Activated T-cell treated with anti-CD3 and anti-CD28 coated beads for 4 hours (primary cell): ENCODE measurements at places on chromosomes 7 and 10.

- no peak for DNase-seq
These were observed 16.1 kb downstream of the R3HCC1L start for GRCh38 chr10:98150544-98150943.

DNA sequence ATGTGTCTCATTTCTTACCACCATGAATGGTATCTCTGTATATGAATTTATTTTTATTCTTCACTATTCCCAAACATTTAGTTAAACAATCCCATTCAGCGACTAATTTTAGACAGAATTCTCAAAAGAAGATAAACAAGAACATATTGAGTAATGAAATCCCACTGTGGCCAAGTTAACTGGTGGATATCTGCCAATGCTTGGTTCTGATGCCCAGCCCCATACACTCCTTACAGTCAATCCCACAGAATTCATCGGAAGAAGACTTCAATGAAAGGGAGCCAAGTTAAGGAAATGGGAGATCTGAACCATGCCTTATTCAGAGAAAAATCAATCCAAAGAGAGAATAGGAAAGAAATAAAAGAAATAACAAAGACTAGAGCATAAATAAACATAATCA lies 518.0 kb downstream of the XPNPEP1 start:
- DNase-seq, result no peak

DNA sequence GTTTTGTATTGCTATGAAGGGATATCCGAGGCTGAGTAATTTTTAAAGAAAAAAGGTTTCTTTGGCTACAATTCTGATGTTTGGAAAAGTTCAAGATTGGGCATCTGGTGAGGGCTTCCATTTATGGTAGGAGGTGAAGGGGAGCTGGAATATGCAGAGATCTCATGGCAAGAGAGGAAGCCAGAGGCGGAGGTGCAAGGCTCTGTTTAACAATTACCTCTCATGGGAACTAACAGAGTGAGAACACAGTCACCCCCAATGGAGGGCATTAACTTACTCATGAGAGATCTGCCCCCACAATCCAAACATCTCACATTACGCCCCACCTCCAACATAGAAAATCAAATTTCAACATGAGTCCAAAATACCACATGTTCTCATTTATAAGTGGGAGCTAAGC lies 62.0 kb downstream of the AKR1D1 start:
- DNase-seq, result no peak

GRCh38 chr10:96598846-96599245 lies 12.0 kb upstream of the TM9SF3 start:
- no peak for DNase-seq

GRCh38 chr7:2799253-2799652 lies 44.9 kb downstream of the GNA12 start:
- DNase-seq, result no peak

- no peak for DNase-seq
These were observed 59.1 kb upstream of the GJD4 start for GRCh38 chr10:35545878-35546590.

- DNase-seq, result peak; percentile 25
These were observed 44.8 kb upstream of the GRID1 start for GRCh38 chr10:86411281-86411841.

- no peak for DNase-seq
These were observed 7.5 kb downstream of the MYO1G start for GRCh38 chr7:44971188-44971901.

- no peak for DNase-seq
These were observed 43.0 kb upstream of the HECTD2 start for GRCh38 chr10:91367127-91367531.

DNA sequence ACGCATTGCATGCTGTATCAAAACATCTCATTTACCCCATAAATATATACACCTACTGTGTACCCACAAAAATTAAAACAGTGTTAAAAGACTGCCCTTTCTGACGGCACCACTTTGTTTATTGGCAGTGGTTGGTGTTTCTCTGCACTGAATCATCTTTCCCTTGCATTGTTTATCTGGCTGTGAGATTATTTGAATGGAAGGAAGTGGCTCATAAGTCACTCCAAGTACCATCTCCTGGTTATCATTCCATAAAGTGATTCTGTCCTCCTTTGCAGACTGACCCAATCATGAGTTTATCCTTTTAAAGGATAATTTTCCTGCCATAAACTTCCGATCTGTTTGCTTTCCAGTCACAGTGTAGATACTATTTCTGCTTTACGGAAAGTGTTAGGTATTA lies 183.8 kb downstream of the CAMK1D start:
- no peak for DNase-seq

- DNase-seq, result no peak
These were observed 30.8 kb upstream of the VSIR start for GRCh38 chr10:71804077-71804476.

- no peak for DNase-seq
These were observed 177.6 kb downstream of the PPP1R17 start for GRCh38 chr7:31864646-31865045.

- DNase-seq, result no peak
These were observed 250.9 kb upstream of the MKLN1 start for GRCh38 chr7:131076711-131077181.

- DNase-seq, result no peak
These were observed 535.9 kb upstream of the POT1 start for GRCh38 chr7:125465527-125465926.

DNA sequence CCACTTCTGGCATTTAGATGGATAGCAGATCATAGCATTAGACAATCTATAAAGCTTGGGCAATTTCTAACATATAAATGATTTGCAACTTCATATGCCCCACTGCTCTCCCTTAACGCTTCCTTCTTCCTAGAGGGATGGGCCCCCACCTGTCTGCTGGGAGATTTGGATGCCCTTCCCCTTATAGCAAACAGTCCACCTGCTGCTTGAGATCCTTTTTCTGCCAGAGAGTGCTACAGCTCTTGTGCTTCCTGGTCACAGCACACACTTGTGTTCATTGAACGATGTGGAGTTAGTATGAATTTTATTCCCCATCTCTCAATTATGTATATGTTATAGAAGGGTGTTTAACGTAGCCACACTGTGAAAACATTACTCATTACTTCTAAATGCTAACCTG lies 10.4 kb upstream of the PCGF5 start:
- DNase-seq, result no peak

- no peak for DNase-seq
These were observed 47.8 kb downstream of the NRCAM start for GRCh38 chr7:108408296-108408991.

DNA sequence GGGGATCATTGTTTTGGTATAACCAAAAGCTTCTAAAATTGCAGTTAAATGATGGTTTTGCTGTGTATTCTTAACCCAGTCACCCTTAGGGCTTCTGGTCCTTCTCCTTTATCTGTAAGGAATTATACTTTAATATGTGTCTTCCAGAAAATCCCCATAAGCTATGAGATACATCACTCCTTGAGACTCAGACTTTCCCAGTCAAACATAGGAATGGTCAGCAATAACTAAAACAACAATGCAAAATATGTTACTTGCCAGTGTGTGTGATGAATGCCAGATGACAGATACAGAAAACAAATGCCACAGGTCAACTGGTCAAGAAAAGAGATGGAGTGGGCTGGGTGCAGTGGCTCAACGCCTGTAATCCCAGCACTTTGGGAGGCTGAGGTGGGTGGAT lies 10.1 kb downstream of the ADD3 start:
- DNase-seq, result no peak

- DNase-seq, result no peak
These were observed 652 bp downstream of the KAZALD1 start for GRCh38 chr10:101062232-101063049.

DNA sequence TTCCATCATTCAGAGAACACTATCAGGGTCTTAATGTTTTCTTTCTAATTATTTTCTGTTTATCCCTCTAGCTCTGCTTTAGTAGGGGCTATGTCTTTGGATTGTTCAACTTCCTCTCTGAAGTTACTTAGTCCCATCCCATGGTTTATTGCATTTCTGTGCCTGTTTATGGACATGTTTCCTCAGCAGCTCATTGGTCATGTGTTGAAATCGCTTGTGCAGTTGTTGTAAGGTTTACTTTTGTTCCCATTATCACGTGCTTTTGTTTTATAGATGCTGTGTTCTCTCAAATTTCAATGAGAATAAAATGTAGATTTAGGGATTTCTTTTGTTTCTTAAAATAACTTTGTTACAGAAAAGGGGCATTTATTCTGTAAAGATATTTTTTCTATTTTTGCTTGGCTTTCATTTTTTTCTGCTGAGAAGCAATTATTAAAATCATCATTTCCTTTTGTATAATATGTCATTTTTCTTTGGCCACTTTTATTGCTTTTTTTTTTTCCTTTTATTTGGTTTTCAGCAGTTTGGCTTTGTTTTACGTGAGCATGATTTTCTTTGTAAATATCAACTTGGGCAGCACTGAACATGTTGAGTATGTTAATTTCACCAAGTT lies 110.9 kb downstream of the CCDC7 start:
- no peak for DNase-seq

DNA sequence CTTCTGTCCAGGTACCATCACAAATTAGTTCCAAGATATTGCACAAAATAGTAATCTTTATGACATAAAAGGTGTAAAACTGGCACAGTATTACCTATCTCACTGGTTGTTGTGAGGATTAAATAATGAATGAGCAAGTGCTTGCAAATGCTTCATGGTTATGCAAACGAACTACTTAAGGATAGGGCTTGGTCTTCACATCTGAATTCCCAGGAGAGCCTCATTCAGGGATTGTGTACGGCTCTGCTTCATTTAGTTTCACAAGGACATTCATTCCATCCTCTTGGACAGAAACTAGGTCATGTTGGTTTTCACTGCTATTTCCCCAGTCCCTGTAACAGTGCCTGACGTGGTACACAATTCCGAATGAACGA lies 12.1 kb downstream of the ABCA13 start:
- no peak for DNase-seq

- DNase-seq, result no peak
These were observed 231.3 kb downstream of the GALNT17 start for GRCh38 chr7:71363223-71363622.

DNA sequence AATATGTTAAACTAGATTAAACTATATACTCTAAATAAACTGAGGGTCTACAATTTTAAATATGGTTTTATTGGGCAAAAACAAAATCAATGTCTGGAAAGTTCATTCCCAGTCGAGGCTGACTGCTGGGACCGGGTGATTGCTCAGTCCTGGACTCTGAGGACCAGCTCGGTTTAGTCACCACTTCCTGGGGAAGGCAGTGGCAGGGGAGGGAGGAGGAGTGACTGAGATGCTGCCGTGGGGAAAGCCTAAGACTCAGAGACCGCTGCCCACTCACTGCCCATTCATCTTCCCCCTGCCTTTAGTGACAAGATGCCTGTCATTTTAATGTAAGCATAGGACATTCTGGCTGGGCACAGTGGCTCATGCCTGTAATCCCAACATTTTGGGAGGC lies 29.0 kb downstream of the ATOH7 start:
- DNase-seq, result no peak

DNA sequence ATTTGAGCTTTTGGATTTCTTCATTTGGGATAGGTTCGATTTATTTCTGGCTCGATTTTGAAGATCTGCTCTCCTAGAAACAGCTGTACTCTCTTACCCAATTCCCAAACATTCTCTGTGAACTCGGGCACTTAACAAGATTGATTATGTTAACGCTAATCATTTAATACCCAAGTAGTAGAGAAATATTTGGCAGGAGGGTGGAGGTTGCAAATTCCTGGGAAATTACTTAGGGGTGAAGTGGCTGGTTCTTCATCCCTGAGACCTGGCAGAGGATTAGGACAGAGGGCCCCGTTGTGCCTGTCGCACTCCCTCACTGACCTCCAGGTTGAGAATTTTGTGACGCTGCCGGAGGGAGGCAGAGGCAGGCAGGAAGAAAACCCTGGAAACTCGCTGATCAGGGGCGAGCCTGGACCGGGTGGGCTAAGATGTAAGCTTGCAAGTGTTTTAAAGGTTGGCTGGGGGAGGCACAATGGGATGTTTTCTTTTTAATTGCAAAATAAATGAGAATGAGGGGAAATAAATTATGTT lies 182.6 kb downstream of the TCF7L2 start:
- no peak for DNase-seq

- DNase-seq, result no peak
These were observed 171.1 kb downstream of the GRM3 start for GRCh38 chr7:86814661-86815379.

- DNase-seq, result no peak
These were observed 191.1 kb downstream of the ZMYND11 start for GRCh38 chr10:326350-326749.
